ENCODE measurements at places on chromosomes 13 and 19.

DNA sequence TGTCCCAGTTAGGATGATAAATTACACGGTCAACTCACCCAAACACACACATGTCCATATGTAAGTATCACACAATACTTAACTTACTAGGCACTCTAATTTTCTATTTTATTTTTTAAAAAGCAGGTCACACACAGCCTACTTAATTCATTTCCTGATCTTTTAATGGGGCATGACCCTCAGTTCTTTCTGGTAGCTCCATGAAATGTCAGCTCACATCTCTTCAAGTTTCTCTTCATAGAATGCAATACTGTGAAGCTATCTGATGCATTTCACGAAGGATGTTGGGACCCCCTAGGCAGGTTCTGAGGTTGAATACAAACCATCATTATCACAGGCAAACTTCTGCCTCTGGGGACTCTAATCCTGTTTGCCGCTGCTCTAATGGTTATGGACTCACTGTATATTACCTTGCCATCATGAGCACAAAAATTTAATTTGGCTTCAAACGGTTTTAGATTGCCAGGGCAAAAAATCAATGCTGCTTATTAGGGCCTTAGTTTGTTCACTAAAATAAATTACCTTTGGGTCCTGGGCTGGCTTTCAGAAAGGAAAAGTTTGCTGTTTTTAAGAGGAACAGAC is 16.1 kb upstream of the DHRS12 start:
- DNase-seq = no peak

GRCh38 chr13:45368005-45368404 is 27.0 kb upstream of the TPT1 start:
- no peak for DNase-seq

- no peak for DNase-seq
Measured at GRCh38 chr19:5430237-5430636, 25.0 kb upstream of the ZNRF4 start.

GRCh38 chr19:11577451-11578257 is at the start of gene ACP5:
TSS of gene ACP5 (minus strand) at chr19:11577645. CDS start at chr19:11577317, 328 bp downstream.
- DNase-seq = no peak

GRCh38 chr19:18229474-18229873 is 3.2 kb upstream of the PDE4C start:
- DNase-seq = no peak

DNA sequence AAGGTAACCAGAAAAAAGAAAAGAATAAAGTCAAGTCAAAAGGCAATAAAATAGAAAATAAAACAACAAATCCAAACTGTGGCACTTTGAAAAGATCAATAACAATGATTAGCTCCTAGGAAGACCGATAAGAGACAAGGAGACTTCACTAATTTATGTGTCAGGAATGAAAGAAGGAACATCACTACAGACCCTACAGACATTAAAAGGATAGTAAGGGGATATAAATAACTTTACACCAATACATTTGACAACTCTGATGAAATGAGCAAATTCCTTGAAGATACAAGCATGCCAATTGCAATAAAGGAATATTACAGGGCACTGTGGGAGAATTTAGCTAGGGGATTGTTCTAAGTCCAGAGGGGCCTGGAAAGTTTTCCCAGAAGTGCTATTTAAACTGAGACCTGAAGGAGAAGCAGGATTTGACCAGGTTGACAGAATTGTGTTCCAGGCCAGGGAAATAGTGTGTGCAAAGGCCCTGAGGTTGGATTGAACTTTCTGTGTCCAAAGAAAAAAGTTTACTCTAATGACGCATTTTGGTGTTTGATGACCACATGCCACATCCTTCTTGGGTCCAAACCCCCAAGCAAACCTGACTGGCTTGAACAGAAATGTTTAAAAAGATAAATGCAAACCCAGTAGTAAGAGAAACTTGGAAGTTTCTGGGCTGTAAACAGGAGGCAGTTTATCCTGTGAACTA is 1.6 kb upstream of the C19orf38 start:
- DNase-seq = no peak

- peak; percentile 55 for DNase-seq
Measured at GRCh38 chr19:48501494-48502349, 9.9 kb downstream of the LMTK3 start.

- no peak for DNase-seq
Measured at GRCh38 chr19:49926515-49926914, 2.5 kb upstream of the ATF5 start.

GRCh38 chr13:91174886-91175501 is 172.5 kb upstream of the MIR17HG start:
- DNase-seq = no peak

DNA sequence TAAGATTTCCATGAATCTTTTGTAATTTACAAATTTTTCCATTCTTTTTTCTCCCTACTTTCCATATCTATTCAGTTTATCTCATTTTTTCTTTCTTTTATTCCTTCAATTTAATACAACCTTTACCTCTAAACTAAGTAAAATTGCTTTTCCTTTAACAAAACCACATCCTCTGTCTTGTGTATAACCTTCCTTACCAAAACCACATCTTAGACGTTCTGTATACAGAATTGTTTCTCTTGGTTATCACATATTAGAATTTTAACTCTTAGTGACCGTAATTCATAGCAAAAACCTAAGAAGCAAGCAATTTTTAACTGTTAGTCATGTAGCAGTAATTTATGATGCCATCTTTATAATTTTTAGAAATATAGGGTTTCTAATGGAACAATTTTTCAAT is 15.0 kb downstream of the PPP5C start:
- DNase-seq = no peak

- DNase-seq = no peak
Measured at GRCh38 chr13:30043631-30043925, 193.2 kb upstream of the UBL3 start.

- DNase-seq = no peak
Measured at GRCh38 chr19:1400281-1401137, 833 bp downstream of the GAMT start.

All from stimulated activated CD4-positive, alpha-beta T cell treated with anti-CD3 and anti-CD28 coated beads, Interleukin-1b, Interleukin-23, amount 100 ng/mL, for 24 hours (primary cell).